Stimulated activated CD8-positive, alpha-beta memory T cell treated with anti-CD3 and anti-CD28 coated beads, Interleukin-7, amount 100 ng/mL, for 24 hours (primary cell): ENCODE measurements at places on chromosomes 5 and 9.

GRCh38 chr5:152193391-152194107, 211.5 kb downstream of the NMUR2 start:
- DNase-seq: no peak

DNA sequence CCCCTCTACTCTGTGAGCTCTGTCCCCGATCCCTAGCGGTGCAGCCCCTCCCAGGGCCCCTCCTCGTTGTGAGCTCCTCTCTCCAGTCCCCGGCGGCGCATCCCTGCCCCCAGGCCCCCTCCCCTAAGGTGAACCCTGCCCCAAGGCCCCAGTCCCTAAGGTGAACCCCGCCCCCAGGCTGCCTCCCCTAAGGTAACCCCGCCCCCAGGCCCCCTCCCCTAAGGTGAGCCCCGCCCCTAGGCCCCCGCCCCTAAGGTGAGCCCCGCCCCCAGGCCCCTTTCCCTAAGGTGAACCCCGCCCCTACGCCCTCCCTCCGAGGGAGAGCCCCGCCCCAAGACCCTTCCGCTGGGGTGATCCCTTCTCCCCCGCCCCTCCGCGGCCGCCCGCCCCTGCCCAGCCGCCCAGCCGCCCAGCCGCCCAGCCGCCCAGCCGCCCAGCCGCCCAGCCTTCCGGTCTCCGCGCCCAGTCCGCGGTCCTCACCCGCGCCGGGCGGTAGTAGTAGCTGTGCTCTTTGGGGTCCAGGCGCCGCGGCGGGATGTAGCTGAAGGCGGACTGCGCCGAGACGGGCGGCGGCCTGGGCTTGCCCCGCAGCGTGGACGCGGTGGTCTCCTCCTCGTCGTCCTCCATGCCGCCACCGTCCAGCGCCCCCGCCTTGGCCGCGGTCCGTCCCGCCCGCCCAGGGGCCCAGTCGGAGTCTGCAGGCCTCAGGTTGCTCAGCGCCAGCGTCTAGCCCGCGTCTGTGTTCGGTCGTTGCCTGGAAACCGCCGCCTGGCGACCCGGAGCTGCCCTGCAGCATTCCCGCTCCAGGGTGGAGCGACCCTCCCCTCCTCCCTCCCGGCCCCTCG, at the start of gene CFAP90:
TSS of gene CFAP90 (minus strand) at position 739 of the 845 bp plus-strand sequence. CDS start at position 627, 112 bp downstream.
- DNase-seq: no peak

DNA sequence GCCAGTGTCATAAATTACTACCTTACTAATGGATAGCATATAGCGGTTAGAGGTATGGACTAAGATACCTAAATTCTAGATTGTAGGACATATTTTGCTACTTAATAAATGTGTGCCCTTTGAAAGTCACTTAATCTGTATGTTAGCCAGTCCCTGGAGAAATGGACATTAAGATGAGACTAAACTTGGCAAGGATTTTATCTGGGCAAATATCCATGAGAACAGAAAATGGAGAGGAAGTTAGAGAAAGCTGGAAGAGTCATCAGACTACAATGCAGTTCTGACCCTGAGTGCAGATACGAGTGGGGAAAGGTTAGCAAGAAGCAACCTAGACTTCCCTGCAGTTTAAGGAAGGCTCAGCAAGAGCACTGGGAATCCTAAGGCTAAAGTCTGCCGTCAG, 33.0 kb downstream of the TBCA start:
- DNase-seq: no peak

- no peak for DNase-seq
Measured at GRCh38 chr9:13209498-13209897, 70.0 kb downstream of the MPDZ start.

DNA sequence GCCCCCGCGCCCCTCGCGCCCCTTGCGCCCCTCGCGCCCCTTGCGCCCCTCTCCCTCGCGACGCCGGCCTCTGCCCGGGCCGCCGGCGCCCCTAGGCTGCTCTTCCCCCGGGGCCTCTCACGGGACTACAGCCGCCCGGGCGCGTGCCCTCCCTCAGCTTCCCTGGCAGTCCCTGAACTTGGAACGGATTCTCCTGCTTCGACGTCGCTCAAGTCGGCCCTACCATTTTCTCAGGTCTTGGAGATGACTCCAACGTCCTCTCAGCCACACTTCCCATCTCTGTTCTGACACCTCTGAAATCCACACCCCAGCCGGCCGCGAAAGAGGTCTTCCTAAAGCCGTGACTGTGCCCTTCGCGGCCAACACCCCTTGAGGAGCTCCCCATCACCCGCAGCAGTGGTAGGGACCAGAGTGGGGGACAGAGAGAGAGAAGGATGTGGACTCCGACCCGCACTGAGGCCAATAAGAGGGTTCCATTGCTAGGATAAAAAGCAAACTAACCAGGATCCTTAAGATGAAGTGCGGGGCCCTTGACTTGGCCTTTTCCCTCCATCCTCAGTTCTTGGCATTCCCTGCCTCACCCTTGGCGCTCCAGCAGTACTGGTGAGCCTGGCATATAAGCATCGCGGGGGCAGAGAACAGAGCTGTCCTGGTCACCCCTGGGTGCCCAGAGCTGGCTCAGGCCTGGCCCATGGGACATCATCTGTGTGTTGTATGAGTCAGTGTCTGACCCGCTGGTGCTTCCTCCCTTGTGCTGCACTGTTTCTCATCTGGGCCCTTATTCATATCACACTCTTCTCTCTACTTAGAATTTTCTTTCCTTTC, 38.6 kb upstream of the GARNL3 start:
- DNase-seq: no peak

- no peak for DNase-seq
Measured at GRCh38 chr5:95664204-95664786, 17.7 kb downstream of the RFESD start.

DNA sequence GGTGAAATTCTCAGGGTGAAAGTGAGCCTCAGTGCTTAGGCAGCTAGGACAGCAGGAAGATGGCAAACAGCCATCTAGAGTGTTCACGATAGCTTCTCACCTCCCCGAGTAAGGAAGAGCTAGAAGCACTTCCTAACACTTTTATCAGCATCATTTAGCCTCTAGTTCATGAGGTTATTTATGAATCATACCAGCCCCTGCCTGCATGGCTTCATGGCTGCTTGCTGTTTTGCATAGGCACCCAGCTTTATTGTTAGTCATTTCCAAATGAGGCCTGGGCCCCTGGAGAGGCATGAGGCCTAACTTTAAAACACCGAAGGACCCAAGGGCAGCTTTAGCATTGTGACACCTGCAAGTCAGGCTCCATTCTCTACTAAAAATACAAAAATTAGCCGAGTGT, 134.9 kb upstream of the PANK3 start:
- no peak for DNase-seq

GRCh38 chr9:97348871-97349270, 41.4 kb downstream of the CCDC180 start:
- DNase-seq: no peak

DNA sequence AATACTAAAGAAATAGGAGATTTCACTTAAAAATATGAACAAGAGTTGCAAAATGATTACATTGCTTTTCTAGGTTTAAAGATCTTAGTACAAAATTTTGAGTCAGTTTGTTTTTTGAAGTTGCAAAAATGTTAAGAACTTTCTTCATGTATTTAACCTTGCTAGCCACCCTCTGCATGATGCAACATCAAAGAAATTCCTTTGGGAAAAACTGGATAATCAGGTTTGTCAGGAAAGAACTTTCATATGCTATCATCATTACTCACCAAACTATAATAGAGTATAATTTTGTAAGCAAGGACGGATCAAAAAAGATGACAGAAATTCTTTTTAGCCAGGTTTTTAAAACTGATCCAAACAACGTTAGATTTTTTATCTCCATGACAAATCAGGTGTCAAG, 116.9 kb upstream of the MRPS30 start:
- no peak for DNase-seq

- no peak for DNase-seq
Measured at GRCh38 chr5:9622971-9623421, 7.2 kb downstream of the TAS2R1 start.

DNA sequence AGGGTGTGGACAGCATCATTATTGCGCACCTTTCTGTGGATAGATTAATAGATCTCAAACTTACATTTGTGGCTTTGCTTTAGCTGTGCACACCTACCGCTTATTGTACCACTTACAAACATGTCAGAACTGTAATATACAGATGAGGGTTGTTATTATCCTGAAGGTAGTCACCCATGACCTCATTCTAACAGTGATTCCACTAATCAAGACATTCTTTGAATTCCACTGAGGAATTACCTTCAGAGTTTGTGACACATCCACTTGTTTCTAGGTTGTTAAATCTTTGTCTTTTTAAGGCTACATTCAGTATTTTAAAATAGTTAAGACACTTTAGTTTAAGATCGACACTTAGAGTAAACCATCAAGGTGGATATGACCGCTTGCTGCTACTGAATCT, 7.8 kb downstream of the KCNV2 start:
- no peak for DNase-seq

GRCh38 chr5:158821331-158821730, 278.4 kb downstream of the EBF1 start:
- DNase-seq: no peak

- no peak for DNase-seq
Measured at GRCh38 chr9:137827908-137828526, 49.6 kb upstream of the CACNA1B start.

DNA sequence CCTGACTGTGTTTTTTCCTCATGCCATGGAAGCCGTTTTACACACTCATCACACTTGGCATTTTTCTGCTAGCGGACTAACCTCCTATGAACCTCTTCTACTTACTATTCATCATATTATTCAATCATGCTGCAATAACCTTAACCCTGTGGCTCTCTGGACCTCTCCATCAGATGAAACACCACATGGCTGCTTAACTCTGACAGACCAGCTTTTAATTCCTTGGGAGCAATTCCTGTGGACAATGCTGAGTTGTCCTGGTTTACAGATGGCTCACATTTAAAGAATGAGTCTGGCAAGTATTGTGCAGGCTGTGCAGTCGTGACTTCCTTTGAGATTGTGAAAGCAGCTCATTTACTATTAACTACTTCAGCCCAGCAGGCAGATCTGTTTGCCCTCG, 9.0 kb downstream of the OR1J1 start:
- DNase-seq: no peak

GRCh38 chr9:10479172-10479571, 133.6 kb downstream of the PTPRD start:
- DNase-seq: no peak

DNA sequence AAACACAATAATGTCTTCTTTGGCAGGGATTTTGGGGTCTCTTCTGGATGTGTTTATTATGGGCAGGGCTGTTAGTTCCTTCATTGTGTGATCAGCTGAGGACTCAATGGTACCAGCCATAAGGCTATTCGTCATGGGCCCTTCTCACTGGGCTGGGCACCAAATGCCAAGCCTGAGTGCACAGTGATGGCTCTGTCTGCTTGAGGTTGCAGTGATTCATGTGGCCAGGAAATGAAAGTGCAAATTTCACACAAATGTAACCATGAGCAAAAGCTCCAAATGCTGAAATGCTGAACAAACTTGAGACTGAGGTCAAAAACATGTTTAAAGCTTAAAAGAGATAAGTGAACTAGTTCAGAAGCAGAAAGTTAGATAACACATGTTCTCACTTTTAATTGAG, 191.0 kb downstream of the TARS1 start:
- no peak for DNase-seq

- no peak for DNase-seq
Measured at GRCh38 chr5:68289498-68289897, 73.9 kb downstream of the PIK3R1 start.

GRCh38 chr9:71774920-71775319, 6.6 kb upstream of the CEMIP2 start:
- DNase-seq: no peak

GRCh38 chr9:4887556-4887955, 94.8 kb downstream of the RCL1 start:
- DNase-seq: no peak

- no peak for DNase-seq
Measured at GRCh38 chr5:146529984-146530383, 14.0 kb upstream of the GPR151 start.

DNA sequence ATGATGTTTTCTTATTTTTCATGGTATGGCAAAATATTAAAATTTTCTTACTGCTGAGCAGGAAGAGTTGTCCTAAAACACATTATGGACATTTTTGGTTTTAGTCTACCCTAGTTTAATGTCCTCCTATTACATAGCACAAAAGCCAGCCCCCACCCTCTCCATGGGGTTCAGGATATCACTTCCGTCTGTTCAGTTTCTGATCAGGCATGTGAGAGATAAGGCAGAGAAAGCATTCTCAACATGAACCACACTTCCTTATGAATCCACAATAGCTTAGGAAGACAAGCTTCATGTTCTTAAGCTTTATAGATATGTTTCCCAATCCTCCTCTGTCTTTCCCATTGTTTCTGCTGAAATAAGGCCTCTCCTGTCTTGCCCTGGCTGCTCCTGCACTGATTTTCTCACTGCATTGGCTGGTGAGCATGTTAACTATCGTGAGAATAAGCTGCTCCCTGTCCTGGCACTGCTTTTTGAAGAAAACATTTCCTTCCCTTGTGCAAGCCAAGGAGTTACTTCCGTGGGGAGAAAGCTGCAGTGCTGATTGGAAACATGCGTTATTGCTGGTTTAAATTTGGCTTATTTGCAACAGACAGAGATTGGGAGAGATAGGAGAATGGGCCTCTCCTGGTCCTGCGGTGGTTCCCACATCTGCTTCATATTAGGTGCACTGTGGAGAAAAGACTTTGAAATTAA, 260.3 kb upstream of the RPS23 start:
- no peak for DNase-seq

DNA sequence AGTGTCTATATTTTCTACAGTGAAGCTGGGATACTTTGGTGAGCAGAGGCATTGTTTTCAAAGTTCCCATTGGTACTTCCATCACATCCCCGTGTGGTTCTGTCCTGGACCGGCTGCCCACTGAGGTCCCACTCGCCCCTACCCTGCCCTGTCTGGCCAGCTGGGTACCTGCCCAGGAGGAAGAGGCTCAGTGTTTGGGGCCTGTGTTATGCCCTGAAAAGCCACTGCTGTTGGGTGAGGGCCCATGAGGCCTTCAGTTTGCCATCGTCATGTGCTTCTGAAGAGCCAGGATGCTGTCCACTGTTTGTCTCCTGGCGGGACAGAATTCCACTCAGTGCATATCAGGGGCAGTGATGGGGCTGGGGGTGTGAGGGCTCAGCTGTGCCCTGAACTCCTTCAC, 2.6 kb upstream of the CEP72 start:
- no peak for DNase-seq

GRCh38 chr9:96867079-96867804, 12.9 kb upstream of the ZNF782 start:
- no peak for DNase-seq

DNA sequence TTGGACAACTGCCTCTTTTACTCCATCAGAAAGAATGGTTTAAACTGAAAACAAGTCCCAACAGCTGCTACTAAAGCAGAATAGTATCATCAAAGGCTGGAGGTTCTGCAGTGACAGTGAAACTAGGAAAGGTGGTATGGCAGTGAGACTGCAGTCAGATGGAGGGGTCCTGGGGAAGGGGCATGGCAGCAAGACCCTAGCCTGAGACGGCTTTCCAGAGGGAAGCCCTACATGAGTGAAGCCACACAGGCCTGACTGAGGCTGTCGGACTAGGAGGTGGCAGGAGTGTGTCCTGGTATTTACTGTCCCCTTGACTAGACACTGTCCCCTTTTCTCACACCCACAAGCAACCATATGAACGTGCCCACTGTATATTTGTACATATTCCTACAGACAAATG, 40.4 kb upstream of the IPPK start:
- DNase-seq: no peak
